ENCODE measurements at places on chromosomes 5 and 9.

GRCh38 chr5:2570586-2570985, 180.9 kb downstream of the IRX2 start:
- no peak for DNase-seq

DNA sequence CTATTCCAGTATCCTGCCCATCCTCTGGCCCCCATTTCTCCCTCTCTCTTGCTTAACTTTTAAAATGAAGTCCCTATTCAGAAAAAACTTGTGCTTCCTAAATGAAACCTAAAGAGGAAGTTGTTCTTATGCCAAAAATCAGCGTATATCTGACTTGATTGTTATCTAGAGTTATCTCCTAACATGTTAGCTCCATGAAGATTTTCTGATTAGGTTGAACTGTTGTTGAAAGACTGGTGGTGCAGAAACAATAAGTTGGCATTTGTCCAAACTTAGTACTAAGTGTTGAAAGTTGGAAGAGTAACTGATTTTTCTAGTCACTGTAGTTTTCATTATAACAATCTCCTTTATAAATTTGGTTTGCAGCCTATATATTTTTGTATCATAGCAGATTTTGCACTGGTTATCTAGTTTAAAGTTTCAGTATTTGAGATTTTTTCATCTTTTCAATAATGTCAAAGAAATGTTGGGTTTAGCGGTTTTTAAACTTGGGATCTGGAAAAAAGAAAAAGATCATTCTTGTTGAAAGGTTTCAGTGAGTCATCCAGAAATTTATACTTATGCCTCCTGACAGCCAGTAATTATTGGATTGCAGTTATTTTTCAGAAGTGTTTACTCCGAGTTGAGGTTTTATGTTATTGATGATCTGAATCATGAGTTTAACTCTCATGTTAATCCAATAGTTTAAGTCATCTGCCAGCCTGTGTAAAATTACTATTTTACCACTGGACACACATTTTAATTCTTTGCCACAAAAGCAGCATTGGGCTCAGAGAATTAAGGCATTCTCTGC, 60.6 kb downstream of the PAM start:
- no peak for DNase-seq

DNA sequence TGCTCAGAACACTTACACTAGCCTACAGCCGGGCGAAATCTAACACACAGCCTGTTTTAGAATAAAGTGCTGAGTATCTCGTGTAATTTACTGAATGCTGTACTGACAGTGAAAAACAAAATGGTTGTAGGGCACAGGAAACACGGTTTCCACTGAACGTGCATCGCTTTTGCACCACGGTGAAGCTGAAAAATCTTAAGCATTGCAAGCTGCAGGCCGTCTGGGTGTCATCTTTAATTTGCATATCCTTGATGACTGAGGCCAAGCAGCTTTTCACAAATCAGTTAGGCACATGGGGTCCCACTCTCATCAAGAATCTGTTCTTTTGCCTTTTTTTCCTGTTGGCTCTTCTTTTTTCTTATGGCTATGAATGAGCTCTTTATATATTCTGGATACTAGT, 58.2 kb downstream of the CAMSAP1 start:
- DNase-seq = no peak

DNA sequence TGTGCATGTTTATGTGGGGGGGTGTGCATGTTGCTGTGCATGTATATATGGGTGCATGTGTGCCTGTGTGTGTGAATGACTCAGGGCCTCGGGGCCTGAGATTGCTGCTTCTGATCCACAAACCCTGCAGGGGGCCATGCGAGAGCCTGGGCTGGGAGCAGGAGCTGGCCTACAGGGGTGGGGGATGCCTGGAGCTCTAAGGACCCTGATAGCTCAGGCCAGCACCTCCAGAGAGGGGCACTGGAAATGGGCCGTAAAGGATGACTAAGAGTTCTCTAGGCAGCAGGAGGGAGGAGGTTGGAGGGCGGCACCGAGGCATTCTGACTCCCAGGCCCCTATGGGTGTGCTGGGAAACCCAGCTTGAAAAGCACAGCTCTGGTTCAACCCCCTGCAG, 6.9 kb upstream of the UBAC1 start:
- DNase-seq = no peak

DNA sequence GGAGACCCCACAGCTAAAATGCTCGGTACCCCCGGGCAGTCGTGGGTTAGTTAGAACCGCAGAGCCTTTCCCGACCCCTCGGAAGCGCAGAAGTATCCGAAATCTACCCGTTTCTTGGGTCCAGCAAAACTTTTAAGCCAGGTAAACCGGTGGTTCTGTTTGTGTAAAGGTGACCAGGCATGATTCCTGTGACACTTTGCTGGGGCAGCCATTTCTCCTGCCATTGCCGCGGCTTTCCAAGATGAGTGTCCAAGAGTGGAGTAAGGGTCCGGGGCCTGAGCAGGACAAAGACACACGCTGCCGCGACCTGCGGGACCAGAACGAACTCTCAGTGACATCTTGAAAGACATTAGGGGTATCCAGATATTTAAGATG, 655 bp downstream of the MARVELD2 start:
- peak; percentile 53 for DNase-seq

DNA sequence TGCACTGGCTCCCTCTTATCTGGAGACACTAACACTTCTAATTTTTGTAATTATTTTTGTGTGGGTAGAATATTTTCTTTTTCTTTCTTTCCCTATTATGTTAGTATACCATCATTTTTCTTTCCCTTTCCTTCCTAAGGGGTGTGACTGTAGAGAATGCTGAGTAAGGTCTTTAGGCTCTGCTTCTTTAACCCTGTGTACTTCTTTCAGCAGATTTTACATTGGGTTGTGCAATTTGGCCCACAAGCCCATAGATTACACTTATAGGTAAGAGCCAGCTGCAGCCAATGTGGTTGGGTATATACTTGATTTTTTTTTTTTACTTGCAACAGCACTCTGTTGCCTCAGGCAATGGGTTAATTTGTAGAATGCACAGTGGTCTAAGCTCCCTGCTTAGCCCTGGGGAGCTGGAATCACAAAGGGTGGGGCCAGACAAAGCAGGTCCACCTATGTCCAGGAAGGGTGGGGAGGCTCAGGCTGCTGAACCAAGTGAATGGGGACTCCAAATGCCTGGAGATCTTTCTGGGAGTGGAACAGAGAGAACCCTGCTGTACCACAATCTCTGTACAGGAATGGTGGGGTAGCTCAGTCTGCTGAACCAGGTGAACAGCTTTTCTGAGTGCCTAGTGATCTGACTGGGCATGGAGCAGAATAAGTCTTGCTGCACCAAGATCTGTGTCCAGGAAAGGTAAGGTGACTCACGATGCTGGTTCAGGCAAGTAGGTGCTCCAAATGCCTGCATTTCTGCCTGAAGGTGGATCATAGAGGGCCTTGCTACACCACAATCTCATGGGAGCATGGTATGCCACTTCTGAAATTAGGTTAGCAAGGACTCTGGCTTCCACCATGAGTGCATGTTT, 64.9 kb downstream of the SLC25A46 start:
- no peak for DNase-seq

DNA sequence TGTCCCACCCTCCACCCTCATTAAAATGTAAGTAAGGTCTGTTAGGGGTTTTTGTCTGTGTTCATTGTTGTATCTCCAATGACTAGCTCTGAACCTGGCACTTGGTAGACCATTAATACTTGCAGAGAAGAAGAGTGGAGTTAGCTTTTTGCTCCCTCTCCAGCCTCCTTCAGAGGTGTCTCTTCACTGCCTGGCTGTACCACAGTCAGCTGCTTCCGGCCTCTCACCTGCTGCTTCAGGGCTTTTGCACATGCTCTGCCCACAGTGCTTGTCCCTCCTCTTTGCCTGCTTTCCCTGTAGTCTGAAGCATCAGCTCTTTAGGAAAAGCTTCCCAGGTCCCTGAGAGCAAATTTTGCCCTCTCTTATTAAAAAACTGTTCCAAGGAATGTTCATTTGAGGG, 83.6 kb downstream of the SNX24 start:
- no peak for DNase-seq

- no peak for DNase-seq
These were observed 91.9 kb upstream of the OTULINL start for GRCh38 chr5:14489643-14490042.

GRCh38 chr5:140344683-140345423, 1.6 kb downstream of the HBEGF start:
- DNase-seq = peak; percentile 41

GRCh38 chr5:41517909-41518308, 7.5 kb upstream of the PLCXD3 start:
- no peak for DNase-seq

DNA sequence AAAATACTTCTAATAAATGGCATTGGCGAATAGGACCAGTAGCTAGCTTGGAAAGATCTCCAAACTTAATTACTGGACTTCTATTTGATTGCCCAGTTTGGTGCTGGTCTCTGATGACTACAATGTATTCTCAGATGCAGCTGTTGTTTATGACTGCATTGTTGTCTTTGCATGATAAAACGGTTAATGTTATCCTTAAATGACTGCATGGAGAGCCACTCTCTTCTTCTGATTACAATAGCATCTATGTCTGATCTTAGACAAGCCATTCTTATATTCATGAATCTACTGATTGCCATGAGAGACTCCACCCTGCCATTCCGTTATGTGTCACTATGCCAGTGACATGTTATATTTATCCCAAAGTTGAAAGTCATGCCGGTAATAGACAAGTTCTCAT, 42.9 kb upstream of the ERBIN start:
- no peak for DNase-seq

- DNase-seq = no peak
These were observed 37.4 kb upstream of the ZNF608 start for GRCh38 chr5:124783794-124784193.
